GM12864 (cell line): ENCODE measurements at places on chromosomes 5 and 9.

GRCh38 chr5:179595916-179596315 is 27.6 kb downstream of the HNRNPH1 start:
- no peak for DNase-seq

DNA sequence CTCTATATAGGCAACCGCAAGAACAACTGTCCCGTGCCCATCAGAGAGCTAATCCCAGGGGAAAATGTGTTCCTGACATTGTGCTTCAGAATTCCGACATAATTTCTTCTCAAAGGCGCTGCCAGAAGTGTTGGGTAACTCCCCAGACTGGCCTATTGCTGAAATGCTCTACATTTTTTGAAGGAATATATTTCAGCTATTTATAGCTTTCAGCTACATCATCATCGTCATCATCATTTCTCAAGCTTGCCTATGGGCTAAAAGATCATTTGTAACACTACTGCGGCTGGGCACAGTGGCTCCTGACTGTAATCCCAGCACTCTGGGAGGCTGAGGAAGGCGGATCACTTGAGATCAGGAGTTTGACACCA is 49.7 kb downstream of the MYO10 start:
- DNase-seq, result no peak

- no peak for DNase-seq
Measured at GRCh38 chr5:179619776-179620175, 3.7 kb downstream of the HNRNPH1 start.

DNA sequence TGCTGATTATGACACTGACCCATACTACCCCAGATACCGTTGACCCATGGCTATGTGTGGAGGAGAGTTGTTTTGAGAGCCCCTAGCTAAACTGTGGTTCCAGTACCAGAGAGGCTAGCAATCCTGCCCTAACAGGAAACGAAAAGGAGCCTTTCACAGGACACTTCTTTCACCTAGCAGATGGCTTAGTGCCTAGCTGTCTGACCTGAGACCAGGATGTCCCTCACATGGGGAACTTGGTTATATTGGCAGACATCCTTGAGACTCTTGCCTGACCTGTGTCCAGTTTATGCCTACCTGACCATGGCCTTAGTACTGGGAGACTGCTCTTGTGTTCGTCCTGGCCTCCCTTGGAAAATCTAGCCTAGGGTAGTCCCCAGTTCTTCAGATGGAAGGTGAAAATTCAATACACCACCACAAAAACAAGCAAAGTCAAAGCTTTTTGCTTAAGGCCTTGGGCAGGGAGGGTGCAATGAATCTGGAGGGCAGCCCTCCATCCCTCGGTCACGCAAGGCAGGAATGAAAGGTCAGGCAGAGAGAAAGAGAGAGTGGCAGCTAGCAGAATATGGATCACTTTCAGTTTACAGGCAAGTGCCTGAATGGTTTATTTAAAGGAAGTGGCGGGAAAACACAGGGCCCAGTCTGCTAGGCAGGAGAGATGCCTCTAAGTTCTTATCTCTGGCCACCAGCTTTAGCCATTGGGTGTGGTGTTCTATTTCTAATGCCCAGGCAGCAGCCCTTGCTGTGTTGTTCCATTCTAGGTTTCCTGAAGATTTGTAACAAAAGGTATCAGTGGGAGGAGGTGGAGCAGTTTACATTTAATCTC is 16.4 kb upstream of the ZNF474 start:
- DNase-seq, result no peak

DNA sequence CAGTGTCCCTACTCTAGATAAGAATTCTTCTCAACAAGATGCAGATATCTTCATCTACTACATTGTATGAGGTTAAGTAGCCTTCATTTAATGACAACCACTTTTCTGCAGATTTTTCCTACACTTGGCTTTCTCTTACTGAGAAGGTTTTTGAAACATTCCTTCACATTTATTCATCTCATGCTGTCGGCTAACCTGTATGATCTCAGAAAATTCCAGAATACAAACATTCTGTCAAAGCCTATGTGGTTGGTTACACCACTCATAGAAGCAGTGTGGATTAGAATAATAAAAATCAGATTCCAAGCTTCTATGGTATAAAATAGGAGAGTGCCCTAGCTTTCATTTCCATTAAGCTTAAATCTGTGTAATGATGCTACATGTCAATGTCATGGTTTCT is 39.4 kb upstream of the ERCC6L2 start:
- no peak for DNase-seq

- DNase-seq, result peak; percentile 10
Measured at GRCh38 chr5:59367791-59368394, 525.6 kb downstream of the PDE4D start.

DNA sequence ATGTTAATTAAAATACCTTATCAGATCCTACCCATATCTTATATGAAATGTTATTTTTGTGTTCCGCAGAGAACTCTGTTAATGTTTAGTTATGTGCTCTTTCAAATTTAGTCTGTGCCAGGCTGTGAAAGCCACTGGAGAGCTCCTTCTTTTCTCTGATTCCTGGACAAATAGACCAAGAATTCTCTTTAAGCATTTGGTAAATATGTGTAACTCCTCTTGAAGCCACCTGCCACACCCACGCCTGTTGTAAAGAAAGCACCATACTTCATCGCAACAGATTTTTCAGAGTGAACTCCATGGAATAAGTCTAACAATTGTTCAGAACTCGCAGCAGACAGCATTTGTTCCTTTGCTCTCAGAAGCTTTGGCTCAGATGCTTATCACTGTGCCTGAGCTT is 301.1 kb downstream of the FAM170A start:
- DNase-seq, result no peak

DNA sequence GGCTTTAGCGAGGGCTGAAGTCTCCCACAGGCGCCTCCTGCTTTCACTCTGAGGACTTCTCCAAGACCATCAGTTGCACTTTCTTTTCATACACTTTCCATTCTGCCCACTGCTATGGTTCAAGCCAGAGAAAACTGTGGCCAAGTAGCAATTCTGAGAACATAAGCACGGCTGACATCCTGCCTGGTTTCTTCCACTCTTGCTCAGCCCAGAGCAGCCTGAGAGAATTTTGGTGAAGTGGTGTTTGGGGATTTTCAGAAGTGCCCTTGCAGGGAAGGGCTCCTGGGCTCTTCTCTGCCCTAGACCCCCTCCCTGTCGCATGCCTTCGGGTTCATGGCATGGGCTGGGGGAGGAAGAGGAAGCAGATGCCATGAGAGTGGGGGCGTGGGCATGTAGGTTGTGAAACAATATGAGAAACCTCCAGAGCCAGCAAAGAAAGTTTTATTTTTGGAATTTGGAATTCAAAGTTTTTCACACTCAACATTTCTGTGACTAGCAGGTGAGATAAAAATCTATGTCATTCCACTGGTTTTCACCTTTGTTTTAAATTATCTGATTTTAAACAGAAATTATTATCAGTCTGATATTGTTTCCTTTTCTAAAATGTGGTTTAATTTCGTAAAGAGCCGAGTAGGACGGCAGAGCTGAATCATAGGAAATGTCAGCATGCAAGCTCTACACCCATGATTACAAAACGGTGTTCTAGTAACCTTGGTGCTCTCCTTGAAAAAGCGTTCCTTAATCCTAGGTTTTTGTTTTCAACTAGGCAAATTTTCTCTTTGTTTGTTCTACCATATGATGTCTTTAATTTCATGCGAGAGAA is 27.8 kb upstream of the TNFSF8 start:
- no peak for DNase-seq

GRCh38 chr5:95626701-95627100 is 6.8 kb downstream of the GPR150 start:
- no peak for DNase-seq

DNA sequence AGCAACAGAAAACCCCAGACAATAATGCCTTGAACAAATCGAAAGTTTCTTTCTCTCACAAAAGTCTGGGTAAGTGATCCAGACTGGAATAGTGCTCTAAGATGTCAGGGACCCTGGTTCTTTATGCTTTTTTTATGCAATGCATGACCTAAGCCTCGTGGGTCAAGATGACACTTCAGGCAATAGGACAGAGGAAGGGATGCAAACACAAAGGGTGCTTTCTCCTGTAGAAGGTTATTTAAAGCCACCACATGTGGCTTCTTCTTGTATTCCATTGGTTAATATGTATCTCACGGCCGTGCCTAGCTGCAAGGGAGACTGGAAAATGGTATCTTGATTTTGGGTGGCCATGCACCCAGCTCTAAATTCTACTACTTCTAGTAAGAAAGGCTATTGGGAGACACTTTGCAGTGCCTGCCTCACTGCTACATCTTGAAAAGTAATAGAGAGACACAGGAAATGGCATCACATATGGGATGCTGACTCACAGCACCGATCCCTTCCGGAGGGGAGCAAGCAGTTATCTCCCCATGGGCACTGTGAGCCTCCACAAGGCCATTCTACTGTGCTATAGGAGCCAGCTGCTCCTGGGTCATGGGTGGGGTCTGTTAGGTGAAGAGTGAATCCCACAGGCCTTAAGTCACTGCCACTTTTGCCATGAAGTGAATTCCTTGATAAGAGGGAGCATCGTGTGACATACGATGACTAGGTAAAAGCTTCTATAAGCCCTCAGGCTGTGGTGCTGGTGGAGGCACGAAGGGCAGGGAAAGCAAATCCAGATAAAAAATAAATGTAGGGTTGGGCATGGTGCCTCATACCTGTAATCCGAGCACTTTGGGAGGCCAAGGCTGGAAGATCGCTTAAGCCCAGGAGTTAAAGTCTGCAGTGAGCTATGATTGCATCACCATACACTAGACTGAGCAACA is 32.5 kb upstream of the RAB14 start:
- DNase-seq, result no peak

DNA sequence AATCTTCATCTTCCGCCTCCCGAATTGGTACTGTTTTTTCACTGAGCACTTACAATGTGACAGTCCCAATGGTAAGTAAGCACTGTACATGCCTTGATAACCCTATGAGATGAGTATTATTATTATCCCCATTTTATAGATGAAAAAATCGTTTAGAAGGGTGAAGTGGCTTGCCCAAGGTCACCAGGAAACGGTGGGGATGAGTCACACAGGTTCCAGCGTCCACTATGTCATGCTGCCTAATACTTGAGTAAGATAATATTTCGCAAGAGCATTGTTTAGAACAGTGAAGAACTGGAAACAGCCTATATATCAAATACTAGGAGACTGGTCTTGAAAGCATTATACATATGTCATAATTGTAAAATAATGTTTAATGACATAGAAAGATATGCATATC is 12.9 kb downstream of the HAND1 start:
- DNase-seq, result no peak

GRCh38 chr5:39231705-39232525 is 12.6 kb upstream of the FYB1 start:
- no peak for DNase-seq

- DNase-seq, result no peak
Measured at GRCh38 chr9:97501972-97502221, 431 bp downstream of the TMOD1 start.

GRCh38 chr5:150596826-150597225 is 43.6 kb upstream of the SYNPO start:
- DNase-seq, result no peak

- no peak for DNase-seq
Measured at GRCh38 chr9:75504721-75505120, 385.8 kb upstream of the PCSK5 start.

- no peak for DNase-seq
Measured at GRCh38 chr9:129964901-129965734, 77.9 kb downstream of the FNBP1 start.

DNA sequence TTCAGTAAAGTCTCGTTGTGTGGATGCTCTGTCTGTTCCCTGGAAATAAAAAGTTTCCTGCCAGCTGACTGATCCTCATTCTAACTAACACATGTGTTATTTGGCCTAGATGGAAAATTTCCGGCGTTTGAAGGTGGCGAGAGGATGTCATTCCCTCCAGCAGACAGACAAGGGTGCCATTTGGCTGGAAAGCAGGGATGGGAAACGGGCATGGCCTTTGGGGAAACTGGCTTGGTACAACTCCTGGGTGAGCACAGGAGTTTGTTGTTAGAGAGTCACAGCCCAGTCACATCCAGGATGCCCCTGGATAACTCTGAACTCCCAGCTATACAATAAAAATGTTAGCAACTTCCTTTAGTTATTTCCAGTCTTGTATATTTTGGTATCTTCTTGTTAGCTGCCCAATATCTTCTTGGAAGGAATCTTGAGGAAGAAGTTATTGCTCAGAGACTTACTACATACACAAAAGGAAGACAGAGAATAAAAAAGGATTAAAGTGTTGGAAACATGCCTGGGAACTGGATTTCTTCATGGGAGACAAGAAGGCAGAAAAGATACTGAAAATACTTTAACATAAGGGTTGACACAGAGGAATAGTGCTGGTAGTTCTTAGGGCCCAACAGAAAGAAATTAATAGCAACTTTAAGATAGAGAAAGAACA is 41.9 kb downstream of the TEK start:
- no peak for DNase-seq
